Stimulated activated CD8-positive, alpha-beta memory T cell treated with anti-CD3 and anti-CD28 coated beads, Interleukin-4, amount 100 ng/mL, for 1 hour (primary cell): ENCODE measurements at places on chromosomes 2 and 18.

DNA sequence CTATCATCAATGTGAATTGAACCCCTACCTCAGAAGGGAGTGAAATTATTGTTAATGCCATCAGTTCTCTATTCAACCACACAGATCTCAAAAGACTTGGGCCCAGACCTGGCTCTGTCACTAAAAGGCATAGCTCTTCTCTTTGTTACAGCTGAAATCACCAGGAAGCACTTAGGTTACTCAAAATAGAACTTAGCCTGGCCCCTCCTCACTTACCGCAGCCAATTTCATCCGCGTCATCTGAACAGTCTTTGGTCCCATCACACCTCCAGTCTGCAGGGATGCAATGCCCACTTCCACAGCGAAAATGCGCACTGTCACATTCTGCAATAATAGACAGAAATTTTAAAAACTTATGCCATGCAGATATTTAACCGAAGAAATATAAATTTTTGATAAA is 41.8 kb downstream of the LRP2 start:
- DNase-seq, result no peak

GRCh38 chr18:13610555-13611141 is 115.7 kb downstream of the FAM210A start:
- DNase-seq, result no peak

- no peak for DNase-seq
Observed at GRCh38 chr18:3402982-3403451, 47.0 kb upstream of the TGIF1 start.

GRCh38 chr2:237060534-237061312 is 25.0 kb upstream of the COPS8 start:
- DNase-seq, result no peak

DNA sequence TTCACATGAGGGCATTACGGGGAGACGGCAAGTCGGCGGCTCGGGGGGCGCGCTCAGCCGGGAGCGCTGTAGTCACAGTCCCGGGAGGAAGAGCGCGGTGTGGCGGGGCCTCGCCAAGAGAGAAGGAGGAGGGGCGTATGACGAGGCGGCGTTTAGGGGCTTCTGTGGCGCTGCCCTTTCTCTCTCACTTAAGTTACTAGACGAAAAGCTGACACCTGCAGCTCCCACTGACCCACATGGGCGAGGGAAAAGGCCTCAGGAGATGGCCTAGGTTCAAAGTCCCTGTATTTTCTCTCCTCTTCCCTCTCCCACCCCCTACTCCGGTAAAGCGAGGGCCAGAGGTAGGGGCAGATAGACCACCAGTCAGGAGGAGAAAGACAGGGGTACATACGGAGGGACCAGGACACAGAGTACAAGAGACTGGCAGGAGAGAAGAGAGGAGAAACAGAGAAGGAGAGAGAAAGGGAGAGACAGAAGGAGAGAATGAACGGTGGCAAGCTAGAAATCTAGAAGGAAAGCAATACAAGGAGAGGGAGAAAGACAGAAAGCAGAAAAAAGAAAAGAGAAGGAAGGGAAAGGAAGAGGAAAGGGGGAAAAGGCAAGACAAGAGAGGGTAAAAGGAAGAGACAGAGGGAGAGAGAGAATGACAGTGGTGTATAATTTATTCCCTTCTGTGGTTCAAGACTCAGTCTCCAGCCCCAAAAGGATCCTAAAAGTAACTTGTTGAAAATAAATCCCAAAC is 3.8 kb downstream of the SIX2 start:
- DNase-seq, result no peak

DNA sequence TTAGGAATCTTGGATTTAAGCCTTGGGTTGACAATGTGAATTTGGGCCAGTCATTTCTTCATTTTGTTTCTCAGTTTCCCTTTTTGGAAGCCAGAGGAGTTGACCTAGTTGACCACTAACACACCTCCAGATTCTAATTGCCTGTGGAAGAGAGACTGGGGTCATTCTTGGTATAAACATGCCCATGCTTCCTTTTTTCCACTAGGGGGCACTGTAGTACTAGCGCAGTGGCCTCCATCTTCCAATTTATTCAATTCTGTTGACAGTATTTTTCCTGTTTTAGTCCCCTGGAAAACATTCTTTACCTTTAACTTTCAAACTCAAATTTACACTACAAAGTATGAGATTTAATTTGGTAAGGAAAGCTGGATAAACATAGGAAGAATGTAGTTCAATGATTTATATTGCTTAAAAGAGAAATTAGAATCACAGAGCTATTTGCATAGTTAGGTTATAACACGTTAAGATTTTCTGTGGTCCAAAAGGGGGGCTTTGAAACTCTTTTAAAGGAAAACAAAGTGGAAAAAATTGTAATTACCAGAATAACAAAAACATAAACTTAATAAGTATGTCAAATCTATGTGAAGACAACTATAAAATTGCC is 57.5 kb upstream of the AGPS start:
- DNase-seq, result no peak

- DNase-seq, result no peak
Observed at GRCh38 chr2:24907116-24907515, 12.9 kb downstream of the ADCY3 start.

- no peak for DNase-seq
Observed at GRCh38 chr18:58861353-58861752, 3.3 kb upstream of the ZNF532 start.

DNA sequence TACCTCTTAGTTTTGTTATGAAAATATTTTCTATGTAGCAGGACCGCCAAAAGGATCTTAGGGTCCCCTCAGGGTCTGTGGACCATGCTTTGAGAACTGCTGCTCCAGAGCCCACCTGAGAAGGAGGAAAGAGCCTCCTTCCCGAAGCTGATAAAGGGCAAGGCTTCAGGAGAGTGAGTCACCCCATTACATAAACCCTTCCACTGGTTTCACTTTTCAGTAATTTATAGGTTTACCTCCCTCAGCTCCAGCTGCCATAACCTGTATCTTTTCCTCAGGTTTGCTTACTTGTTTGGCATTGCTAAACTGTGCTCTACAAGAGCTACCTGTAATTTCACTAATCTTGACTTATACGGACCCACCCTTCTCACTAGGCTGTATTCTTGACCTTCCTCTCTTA is 6.6 kb downstream of the TTLL4 start:
- no peak for DNase-seq

DNA sequence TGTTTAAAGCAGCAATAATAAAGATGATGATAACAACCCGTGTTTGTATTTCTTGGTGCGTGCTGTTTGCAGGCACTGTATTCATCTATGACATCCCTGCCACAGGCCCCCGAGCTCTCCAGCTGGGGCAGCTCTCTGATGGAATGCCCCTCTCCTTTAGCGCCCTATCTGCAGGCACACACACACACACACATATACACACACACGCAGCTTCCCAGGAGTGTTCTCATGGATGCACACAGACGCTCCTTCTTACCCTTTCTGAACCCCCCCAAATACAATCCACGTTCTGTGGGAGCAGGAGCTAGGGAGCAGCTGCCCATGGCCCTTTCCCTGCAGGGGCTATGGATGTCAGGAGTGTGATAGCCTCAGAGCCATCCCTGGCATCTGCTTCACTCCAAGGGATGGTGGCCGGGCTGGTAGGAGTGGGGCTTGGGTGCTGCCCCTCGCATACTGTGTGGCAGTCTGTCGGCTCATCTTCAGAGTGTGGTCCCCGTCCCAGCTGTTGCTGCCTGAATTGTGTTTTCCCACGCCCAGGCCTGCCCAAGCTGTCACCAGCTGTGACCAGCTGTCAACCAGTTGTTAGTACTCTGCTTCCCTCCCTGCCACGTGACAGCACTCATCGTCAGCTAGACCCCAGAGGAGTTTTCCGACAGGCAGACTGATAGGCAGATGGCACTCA is 50.8 kb upstream of the MYCN start:
- DNase-seq, result no peak

DNA sequence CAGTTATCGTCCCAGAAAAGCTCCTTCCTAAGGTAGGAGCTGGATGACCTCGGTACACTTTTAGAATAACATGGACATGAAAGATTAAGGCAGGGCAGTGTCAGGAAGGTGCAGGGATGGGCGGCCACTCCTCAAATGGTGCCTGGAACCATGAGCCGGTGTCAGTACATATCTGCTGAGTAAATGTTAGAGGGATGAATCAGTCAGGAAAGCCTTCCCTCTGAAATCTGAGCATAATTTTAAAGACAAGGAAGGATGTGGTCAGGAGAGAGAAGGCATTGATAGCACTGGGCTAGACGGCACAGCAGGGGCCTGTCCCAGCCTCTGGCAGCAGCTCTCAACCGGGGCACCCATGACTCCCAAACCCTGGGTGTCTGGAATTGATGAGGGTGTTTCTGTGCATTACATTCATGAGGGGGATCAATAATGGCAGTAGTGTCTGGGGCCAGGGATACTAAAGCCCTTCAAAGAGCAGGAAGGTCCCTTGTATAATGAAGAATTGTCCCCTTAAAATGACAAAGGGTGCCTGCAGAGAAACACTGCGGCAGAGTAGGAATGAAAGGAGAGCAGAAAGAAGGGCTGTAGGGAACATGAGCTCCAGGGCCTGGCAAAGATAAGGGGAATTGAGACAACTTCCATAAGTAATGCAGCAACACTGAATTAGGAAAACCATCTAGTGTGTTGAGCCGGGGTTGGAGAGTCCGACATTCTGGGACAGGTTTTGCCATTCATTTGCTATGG is 162.3 kb upstream of the REV1 start:
- no peak for DNase-seq

DNA sequence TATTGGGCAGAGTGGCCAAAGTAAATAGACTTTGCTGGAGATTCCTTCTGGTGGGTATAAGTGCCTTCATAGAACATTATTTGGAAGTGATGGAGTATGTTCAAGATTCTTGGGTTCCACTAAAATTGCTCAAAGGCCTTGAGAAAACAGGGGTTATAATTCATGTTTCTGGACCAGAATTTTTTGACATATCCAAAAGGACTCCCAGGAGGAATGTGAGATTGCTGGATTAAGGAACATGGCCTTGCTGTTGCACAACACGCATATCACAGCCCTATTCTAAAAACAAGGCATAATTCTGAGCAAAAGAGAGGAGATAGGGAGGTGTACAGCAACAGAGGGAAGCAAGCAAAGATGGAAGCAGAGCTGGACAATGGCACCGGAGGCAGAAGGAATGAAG is 111.7 kb upstream of the TNP1 start:
- no peak for DNase-seq

DNA sequence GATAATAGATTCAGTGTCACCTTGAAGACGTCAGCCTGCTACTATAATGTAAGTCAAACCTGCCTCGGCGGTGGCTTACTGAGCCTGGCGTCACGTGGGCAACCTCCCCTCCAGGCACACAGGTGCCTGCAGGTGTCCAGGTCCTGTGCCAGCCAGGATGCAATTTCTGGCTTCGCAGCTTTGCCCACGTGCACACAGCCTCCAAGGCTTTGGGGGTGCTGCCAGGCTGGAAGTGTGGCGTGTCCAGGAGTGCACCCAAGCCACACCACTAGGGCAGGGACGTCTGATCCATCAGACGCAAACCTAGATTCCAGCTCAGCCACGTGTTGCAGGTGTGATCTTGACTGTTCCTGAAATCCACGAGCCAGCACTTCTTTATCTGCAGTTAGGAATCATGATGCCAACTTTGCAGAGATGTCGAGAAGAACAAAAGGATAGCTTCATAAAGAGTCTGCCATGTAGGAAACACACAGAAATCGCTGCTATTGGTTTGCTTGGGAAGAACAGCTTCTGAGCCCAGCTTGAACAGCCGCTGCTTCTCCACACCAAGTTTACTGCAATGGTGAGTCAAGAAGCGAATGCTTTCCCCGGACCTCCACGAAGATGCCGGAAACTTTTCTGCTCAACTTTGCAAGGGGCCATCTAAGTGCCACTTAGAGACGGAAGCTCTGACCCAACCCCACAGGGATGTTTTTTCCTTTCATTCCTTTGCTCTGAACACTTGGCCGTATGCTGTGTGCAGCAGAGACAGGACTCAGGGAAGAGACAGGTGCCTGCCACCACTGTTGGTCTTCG is 84.2 kb upstream of the SALL3 start:
- no peak for DNase-seq

DNA sequence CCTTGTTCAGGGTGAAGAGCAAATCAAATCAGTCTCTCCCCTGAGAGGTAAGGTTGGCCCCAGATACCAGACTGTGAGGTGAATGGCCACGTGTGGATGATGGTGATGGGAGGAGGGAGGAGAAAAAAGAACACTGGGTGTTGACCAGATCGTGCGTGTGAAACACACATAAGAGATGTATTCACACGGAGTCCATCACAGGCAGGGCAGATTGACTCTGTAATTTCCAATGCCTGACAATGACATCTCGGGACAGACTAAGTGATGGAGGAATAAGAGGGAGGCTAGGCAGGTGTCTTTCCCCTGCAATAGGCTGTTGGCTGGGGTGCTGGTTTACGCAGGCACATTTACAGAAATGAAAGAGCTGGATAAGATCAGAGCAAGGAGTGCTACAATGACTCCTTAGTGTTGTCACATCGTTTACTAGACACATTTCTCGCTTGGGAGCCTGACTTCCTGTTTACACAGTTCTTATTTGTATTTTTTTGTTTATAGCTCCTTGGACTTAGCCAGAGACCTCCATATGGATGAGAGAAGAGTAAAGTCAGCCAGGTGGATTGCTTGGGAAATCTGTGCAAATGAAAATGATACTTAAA is 43.1 kb downstream of the CPO start:
- DNase-seq, result no peak

- DNase-seq, result no peak
Observed at GRCh38 chr18:36901277-36901701, 72.4 kb downstream of the KIAA1328 start.

- DNase-seq, result no peak
Observed at GRCh38 chr2:5905661-5906060, 213.5 kb downstream of the SOX11 start.

DNA sequence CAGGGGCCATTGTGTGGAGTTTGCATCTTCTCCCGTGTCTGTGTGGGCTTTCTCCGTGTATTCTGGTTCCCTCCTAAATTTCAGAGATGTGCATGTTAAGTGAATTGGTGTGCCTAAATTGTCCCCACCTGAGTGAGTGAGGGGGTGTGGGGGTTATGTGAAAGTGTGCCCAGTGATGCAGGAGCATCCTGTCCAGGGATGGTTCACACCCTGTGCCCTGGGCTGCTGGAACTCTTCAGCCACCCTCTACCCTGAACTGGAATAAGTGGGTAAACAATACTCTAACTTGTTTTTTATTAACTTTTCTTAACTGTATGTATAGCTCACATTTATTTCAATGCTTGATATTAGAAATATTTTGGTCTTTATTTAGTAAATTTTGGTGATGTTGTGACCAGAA is 56.0 kb downstream of the UBE2E3 start:
- DNase-seq, result no peak

GRCh38 chr2:30234180-30234971 is 3.0 kb downstream of the LBH start:
- no peak for DNase-seq

DNA sequence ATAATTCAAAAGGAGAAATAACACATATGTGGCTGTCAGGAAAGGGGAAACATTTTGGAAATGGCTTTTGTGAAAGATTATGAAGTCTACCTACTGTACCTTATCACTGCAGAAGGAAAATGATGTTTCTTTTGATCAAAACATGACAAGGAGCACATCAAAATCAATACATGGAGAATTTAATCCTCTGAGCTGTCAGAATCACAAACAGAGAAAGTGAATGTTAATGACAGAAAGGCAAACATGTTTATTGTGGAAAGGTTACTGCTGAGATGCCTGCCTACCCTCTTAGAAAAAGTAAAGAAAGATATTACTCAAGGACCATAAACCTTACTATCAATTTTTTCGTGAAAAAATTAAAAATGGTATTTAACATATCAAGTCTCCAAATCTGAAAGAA is 794.5 kb upstream of the GYPC start:
- no peak for DNase-seq

- no peak for DNase-seq
Observed at GRCh38 chr2:74910245-74910644, 48.2 kb upstream of the POLE4 start.
